ENCODE measurements at places on chromosomes 1 and 21.

DNA sequence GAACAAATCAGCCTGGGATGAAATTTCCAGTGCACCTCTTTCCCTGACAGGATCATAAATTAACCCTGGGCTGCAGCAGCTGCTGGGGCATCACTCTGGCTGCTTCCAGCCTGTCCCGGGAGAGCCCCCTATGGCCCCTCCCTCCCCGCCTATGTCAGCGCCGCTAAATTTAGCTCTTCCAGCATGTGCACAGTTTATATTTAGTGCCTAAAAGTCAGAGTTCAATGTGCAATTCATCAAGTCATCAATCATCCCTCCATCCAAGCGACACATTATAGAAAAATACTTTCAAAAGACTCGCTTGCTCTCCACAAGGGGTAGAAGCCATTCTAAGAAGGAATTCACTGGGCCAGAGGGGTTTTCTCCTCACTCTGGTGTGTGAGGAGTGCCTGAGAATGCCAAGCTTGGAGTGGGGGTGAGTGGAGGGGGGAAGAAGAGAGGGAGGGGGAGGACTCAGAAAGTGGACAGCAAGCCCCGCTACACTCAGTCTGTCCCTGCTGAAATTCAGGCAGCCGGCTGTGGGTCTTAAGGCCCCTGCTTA is 37.4 kb downstream of the XCL1 start:
- no peak for DNase-seq

DNA sequence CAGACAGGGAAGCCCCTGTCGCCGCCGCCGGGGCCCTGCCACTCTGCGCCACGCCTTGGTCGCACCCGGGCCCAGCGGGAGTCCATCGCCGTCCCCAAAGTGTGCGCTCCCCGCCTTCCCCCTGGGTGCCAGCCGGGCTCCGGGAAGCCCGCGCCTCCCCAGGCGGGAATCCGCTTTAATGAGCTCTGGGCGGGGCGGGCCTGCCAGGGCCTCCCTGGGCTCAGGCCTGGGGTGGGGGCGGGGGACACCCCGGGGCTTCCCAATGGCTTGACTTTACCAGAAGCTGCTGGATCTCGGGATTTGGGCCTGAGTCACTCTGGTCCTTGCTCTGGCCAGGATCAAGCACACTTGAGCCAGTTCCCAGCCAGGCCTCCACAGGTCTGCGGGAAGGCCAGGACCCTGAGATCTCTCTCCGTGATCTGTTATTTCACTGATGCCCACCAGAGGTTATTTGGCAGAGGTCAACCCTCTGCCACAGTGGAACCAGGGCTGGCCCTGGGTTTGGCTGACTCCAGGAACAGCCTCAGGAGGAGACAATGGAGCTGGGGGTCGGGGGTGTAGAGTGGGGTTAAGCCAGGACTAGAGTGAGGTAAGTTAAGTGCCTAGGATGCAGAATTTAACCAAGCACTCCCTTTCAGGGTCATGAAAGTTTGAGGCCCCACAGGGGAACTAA is 178.4 kb upstream of the EDN2 start:
- peak; percentile 15 for DNase-seq

- peak; percentile 65 for DNase-seq
Measured at GRCh38 chr1:198880818-198881597, 242.2 kb downstream of the PTPRC start.

GRCh38 chr1:236455243-236455642 is 61.2 kb downstream of the EDARADD start:
- DNase-seq = no peak

GRCh38 chr1:206834711-206835110 is 30.7 kb upstream of the IL20 start:
- no peak for DNase-seq

DNA sequence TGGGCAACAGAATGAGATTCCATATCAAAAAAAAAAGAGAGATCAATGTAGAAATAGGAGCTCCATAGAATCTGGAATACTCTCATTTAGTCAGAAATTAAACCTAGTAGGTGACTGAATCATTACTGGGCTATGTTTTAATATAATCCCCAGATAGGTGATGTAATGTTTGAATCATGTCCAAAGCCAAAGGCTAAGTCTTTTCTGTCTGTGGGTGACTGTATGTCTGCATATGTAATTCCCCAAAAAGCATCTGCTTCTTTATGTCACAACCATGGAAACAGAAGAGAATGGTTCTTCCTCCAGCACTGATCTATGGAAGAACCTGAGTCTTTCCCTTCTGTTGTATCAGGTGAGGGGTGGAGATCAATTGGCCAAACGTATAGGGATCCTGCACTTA is 5.8 kb downstream of the LAMC2 start:
- peak; percentile 83 for DNase-seq

GRCh38 chr1:98903726-98904125 is 100.9 kb downstream of the PLPPR5 start:
- DNase-seq = no peak

- DNase-seq = peak; percentile 16
Measured at GRCh38 chr1:197444755-197445154, 176.7 kb downstream of the CRB1 start.

- DNase-seq = no peak
Measured at GRCh38 chr1:14238472-14239307, 359.8 kb upstream of the KAZN start.

GRCh38 chr1:168082008-168082876 is 54.5 kb downstream of the GPR161 start:
- DNase-seq = peak; percentile 58

GRCh38 chr21:38769191-38769780 is 36.4 kb upstream of the ETS2 start:
- DNase-seq = peak; percentile 11

GRCh38 chr1:95578462-95578861 is 344.5 kb downstream of the RWDD3 start:
- no peak for DNase-seq

GRCh38 chr21:23438081-23438480 is 2169.2 kb downstream of the MRPL39 start:
- no peak for DNase-seq

- DNase-seq = no peak
Measured at GRCh38 chr1:19036041-19036812, 79.8 kb upstream of the IFFO2 start.

- DNase-seq = no peak
Measured at GRCh38 chr1:61343734-61344420, 261.5 kb downstream of the NFIA start.

- no peak for DNase-seq
Measured at GRCh38 chr1:223248770-223249140, 105.7 kb upstream of the TLR5 start.

- DNase-seq = no peak
Measured at GRCh38 chr1:206557636-206558473, 50.5 kb downstream of the RASSF5 start.

- peak; percentile 45 for DNase-seq
Measured at GRCh38 chr1:108892356-108893140, 15.8 kb downstream of the GPSM2 start.

GRCh38 chr1:179143322-179143721 is 61.5 kb downstream of the TOR3A start:
- DNase-seq = peak; percentile 92

GRCh38 chr1:64790832-64791487 is 46.1 kb downstream of the RAVER2 start:
- no peak for DNase-seq

DNA sequence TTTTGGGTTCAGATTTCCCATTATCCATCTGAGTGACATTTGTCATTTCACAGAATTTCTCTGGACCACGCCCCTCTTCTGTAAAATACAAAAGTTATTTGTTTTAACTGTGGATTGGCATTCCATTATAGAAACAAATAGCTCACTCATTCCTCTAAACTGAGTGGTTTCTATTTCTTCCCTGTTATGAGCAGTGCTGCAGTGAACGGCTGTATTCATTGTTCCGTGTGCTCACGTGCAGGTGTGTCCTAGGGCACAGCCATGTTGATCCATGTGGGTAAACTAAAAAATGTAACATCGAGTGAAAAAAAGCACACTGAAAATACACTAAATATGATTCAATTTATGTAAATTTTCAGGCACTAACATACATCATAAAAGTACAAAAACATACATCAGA is 27.0 kb upstream of the IL12RB2 start:
- DNase-seq = no peak

DNA sequence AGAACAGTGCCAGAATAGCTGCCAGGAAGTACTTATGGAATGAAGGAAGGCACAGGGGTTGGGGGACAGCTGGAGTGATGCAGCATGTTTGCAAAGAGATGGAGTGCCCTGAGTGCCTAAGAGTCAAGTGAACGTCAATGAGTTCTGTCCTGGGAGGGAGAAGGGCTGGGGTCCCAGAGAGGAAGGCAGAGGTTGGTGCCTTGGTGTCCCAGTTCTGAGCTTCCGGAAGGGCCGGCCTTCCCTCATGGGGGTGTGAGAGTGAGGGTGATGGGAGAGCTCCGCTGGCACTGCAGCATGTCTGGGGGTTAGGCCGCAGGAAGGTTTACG is 17.6 kb downstream of the NES start:
- DNase-seq = no peak

DNA sequence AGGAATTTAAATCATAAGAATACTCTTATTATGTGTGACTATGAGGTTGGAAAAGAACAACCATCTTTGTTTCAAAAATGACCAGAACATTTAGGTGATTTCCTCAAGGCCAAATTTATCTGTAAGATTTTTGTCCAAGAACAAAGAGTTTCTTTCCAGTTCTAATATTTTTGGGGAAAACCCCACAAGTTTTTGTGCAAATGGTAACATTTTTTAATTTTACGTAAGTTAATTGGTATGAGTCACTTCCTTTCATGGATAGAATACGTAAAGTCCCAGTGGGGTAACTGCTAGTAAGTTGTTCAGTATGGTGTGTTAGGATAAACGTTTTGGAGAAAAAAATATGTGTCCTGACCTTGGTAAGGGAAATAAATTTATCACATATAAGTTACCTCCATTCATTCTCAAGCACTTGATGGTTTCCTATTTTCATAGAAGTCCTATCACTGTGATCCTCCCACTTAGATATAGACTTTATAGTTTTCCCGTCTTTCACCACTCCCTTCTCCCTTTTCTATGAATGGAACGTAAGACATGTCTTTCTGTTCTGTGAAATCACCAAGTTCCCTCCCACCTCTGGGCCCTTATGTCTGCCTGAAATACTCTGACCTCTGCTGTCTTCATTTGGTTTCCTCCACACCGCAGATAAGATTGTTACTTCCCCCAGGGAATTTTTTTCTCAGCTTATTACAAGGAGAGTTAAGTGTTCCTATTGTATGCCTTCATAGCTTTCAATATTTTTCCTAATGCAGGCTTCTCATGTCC is 34.9 kb upstream of the TSNAX start:
- DNase-seq = no peak

GRCh38 chr1:241465673-241466072 is 53.9 kb downstream of the FH start:
- no peak for DNase-seq

GRCh38 chr1:56255516-56256152 is 323.7 kb downstream of the PLPP3 start:
- DNase-seq = no peak

GRCh38 chr1:178650934-178651511 is 74.0 kb upstream of the RALGPS2 start:
- DNase-seq = no peak

DNA sequence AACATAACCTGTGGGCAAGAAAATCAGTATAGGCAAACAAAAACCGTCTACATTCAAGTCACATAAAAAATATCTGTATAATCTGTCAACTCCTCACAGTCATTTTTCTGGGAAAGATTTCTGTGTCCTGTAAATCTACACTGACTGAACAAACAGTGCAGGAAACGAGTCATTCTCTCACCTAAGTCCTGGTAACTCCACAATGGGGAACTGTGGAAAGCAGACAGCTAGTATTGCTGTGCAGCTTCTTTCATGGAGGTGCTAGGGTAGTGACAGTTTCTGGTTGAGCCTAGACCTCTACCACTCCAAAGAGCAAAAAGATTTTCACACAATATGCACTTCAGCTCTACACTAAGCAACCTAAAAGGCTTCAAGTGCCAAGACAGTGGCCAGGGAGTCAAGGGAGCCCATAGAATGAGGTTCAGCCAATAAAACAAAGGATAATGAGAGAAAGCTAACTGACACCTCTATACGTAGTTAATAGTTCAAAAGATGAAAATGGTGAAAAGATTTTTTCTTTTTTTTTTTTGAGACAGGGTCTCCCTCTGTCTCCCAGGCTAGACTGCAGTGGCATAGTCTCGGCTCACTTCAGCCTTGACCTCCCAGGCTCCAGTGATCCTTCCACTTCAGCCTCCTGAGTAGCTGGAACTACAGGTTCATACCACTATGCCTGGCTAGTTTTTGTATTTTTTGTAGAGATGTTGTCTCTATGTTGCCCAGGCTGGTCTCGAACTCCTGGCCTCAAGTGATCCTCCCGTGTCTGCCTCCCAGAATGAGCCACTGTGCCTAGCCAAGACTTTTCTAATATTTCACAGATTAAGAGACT is 5.5 kb downstream of the PTP4A2 start:
- no peak for DNase-seq

- no peak for DNase-seq
Measured at GRCh38 chr1:228332797-228333738, 73.6 kb downstream of the TRIM11 start.

- DNase-seq = no peak
Measured at GRCh38 chr1:25343872-25344271, 5.7 kb downstream of the TMEM50A start.

GRCh38 chr1:64474133-64474532 is 4.2 kb downstream of the CACHD1 start:
- DNase-seq = no peak

DNA sequence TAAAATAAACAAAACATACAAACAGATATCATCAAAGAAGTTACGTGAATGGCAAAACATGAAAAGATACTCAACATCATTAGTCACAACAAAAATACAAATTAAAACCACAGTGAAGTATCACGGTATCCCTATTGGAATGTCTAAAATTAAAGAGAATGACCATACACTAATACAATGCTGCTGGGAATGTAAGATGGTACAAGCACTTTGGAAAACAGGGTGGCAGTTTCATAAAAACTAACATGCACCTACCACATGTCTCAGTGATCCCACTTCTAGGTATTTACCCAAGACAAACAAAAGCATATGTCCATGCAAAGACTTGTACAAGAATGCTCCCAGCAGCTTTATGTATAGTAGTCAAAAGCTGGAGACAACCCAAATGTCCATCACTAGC is 69.1 kb downstream of the HSF2BP start:
- no peak for DNase-seq

Measured in kidney glomerular epithelial cell (primary cell).